ENCODE measurements at places on chromosomes 11 and 22.

DNA sequence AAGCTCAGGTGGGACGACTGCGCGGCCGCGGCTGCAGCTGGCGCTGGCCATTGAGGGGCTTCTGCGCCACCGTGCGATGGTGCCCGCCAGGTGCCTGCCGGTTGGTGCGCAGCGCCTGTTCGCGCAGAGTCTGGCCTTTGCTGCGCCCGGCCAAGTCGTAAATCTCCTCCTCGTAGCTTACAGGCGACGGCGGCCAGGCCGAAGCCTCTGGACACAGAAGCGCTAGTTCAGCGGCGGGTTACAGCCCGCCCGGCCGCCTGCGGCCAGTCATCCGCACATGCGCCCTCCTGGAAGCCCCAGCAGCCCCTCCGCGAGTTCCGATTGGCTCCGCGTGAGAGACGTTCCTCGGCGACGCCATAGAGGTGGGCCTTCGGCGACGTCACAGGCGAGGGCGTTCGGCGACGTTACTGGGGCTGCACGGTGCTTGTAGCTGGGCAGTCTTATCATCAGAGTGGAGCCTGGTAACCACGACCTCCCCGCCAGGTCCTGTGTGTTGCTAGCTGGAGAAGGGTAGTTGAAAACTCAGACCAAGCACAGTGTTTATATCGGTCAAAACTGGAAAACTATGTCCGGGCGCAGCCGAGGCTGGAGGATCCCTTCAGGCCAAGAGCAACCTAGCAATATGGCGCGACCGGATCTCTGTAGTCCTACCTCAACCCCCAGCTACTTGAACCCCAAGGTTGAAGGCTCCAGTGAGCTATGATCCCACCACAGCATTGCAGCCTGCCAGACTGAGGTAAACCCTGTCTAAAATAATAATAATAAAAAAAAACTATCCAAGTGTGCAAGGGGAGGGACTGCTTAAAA lies 265.7 kb downstream of the OR4C45 start:
- DNase-seq = no peak

GRCh38 chr11:72588421-72589410 lies 85.5 kb downstream of the PDE2A start:
- DNase-seq = no peak

DNA sequence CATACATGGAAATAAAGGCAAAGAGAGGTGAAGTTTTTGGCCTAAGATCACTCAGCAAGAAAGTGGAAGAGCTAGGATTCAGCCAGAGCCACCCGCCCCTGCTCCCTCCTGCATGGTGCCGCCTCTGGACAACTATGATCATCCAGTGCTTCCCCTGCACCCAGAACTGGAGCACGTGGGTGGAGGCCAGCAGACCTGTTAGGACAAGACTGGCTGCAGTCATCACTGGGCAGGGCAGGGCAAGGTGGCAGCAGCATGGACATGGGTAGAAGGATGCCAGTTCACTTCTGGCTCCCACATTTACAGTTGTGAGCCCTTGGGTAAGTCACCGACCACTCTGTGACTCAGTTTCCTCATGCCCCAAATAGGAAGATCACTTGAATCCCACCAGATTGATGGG lies 131.0 kb downstream of the FBXO7 start:
- DNase-seq = no peak

DNA sequence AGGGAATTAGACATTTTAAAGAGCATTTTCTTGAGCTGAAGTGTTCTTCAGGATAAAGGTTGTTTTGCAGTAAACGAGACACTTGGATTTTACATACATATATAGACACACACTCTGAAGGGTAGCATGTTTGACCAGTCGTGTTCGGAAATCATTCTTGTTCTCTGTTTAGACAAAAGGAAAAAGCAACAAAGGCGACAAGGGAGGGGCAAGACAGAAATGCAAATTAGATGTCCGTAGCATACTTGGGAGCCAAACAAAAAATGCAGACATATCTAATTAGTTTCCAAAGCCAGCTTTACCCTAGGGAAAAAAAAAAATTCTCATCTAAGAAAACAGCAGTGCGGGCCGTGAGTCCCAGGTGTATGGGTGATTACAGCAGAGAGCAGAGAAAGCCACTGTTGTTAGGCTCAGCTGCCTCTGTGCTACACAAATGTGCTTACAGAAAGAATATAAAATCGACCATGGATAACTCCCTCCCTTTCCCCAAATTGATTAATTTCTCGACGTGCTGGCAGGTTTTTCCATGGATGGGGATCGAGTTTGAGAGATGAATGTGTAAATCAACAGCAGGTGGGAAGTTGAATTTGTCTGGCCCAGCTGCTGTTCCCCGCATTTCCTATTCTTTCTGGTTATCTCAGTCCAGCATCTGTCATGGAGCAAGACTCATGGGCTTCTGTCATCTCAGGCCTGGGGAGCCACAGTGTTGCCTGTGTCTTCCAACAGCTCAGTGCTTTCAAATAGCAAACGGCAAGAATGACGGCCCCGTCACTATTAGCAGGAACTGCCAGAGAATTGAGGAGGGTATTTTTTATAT lies 176.5 kb upstream of the TTC12 start:
- no peak for DNase-seq

DNA sequence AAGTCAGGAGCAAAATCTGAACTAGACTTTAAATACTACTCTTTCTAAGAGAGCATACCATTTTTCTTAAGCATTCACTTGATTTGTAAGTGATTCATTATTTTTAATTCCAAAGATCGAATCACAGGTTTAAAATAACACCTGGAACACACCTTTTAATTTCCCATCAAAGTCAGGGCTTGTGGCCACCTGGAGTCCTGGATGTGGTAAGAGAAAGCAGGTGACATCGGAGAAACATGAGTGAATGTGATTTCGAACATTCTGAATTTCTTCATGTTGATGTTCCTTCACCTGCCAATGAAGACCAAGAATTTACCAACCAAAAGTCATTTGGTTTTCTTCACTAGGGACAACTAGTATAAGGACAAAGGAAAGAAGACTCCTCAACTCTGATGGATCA lies 28.0 kb downstream of the ATL3 start:
- no peak for DNase-seq

DNA sequence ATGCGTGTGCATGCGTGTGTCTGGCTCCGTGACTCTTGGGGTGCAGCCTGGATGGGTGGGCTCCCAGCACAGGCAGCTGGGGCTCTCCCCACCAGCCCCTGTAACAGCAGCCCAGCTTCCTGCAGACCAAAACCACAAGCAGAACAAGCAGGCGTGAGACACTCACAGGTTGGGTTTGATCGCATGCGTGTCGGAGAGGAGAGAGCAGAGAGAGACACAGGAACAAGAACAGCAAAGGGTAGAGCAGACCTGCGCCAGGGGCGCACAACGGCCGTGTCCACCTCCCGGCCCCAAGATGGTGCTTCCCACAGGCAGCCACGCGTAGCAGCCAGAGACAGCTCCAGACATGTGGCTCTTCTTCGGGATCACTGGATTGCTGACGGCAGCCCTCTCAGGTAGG lies at the start of gene CD6:
Gene CD6 (plus strand): TSS at position 161 of the 400 bp plus-strand sequence. CDS start 186 bp downstream, at position 347.
- no peak for DNase-seq

DNA sequence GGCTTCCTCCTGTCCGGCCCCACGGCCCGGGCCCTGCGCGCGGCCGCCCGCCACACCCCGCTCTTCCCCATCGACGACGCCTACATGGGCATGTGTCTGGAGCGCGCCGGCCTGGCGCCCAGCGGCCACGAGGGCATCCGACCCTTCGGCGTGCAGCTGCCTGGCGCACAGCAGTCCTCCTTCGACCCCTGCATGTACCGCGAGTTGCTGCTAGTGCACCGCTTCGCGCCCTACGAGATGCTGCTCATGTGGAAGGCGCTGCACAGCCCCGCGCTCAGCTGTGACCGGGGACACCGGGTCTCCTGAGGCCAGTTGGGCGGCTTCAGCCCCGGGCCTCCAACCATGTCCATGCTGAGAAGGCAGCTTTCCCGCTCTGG lies 6.2 kb downstream of the B3GNT6 start:
- no peak for DNase-seq

DNA sequence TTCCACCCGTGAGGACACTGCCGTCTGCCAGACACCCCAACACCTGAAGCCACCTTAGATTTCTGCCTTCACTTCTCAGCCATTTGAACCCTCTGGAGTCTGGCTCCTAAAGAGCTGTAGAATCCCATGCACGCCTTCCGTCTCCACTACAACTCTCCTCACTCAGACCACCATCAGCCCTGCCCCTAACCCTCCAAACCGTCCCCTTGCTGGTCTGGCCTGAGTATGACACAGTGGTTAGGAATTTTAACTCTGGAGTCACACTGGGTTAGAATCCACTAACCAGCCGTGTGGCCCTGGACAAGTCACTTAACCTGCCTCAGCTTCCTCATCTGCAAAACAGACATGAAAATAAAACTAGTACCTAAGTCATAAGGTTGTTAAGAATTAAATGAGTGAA lies 3.0 kb downstream of the CNIH2 start:
- no peak for DNase-seq

DNA sequence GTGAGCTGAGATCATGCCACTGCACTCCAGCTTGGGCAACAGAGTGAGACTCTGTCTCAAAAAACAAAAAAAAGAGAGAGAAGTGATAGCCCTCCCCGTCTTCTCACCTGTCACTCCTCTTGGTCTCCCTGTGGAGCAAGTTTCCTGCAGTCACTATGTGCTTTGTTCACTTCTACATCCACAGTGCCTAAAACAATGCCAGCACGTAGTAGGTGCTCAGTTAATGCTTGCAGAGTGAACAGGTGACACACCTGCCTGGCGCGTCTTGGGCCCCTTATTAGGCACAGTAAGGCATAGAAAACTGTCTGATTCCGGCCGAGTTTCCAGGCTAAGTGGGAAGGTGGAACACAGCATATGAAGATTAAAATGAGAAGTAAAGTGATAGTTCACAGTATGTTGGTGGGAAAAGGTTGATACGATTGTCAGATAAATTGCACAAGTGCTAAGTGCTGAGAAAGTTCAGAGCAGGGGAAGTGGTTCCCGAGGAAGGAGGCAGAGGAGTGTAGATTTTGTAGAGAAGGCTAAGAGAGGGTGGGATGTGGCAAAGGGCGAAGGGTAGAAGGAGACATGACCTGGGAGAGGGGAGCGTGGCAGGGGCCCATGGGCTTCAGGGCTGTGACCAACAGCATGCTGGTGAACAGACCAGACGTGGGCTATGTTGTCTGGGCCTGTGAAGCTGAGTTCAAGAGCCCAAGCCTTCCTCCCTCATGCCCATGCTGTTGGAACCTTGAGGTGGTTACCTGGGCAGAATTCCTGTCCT lies 41.9 kb downstream of the BCR start:
- no peak for DNase-seq

- peak; percentile 47 for DNase-seq
Observed at GRCh38 chr11:61163714-61164605, 2.7 kb upstream of the VPS37C start.

DNA sequence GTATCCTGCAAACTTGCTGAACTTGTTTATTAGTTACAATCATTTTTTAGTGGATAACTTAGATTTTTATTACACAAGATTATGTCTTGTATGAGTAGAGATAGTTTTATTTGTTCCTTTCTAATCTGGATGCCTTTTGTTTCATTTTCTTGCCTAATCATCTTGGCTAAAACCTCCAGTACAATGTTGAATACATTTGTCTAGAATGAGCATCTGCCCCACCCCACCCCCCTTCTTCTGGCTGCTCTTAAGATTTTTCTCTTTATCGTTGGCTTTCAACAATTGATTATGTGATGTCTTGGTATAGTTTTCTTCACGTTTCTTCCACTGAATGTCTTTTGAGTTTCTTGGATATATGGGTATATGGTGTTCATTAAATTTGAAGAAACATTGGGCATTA lies 37.3 kb upstream of the TUB start:
- DNase-seq = no peak

DNA sequence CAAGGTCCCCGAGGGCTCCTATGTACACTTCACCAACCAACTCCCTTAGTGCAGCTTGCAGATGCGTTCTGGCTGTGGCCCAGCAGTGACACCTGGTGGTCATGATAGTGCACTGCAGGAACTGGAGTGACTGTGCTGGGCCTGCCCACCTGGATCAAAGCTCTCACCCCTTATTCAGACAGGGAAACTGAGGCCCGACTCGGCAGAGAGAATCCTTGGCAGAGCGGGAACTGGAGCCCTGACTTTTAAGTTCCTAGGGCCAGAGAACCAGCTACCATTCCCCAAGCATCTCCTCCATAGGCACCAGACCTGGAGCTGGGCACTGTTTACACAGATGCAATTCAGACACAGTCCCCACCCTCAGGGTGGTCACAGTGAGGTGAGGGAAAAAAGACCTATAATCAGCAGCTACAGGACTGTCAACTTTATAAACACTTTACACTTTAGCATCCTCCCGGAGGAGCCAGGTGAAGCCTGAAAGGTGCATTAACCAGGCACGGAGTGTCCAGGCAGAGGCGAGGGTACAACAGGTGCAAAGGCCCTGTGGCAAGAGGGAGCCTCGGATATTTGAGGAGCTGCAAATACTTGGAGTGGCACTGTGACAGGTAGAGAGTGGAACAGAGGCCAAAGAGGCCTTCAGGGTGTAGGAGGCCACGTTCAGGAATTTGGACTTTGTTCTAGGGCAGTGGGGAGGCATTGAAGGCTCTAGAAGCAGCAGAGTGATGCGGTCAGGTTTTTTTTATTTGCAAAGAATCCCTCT lies 22.0 kb downstream of the RHBDD3 start:
- DNase-seq = no peak

DNA sequence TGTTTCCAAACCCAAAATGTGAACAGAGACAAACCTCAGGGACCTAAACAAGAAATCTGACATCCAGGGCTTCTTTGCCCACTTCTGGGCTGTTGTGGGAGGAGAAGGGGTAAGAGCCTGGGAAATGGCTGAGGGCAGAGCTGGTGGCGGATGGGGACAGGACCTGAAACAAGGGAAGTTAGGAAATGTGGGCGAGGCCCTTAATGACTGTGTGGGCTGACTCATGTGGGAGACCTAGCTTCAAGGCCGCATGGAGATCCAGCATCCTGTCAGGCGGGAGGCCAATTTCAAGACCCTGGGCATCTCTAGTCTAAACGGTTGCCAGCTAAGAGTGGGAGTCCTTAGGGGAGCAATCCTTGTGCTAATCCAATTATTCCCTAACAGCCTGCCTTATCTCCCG lies 2.1 kb upstream of the OAF start:
- peak; percentile 42 for DNase-seq
